ENCODE measurements at places on chromosomes 6 and 20.

DNA sequence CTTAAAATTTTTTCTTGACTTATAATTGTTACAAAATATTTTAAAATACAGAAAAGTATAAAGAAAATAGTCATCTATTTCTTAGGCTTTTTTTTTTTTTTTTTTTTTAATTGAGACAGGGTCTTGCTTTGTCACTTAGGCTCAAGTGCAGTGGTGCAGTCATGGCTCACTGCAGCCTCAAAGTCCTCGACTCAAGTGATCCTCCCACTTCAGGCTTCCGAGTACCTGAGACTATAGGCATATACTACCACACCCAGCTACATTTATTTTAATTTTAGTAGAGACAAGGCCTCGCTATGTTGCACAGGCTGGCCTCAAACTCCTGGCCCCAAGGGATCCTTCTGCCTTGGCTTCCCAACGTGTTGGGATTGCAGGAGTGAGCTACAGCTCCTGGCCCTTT, 5.3 kb upstream of the ACAT2 start:
- no peak for DNase-seq

- DNase-seq = no peak
These were observed 17.9 kb downstream of the SLC2A12 start for GRCh38 chr6:134034478-134034877.

GRCh38 chr6:83893024-83893423, 33.5 kb downstream of the CYB5R4 start:
- no peak for DNase-seq

DNA sequence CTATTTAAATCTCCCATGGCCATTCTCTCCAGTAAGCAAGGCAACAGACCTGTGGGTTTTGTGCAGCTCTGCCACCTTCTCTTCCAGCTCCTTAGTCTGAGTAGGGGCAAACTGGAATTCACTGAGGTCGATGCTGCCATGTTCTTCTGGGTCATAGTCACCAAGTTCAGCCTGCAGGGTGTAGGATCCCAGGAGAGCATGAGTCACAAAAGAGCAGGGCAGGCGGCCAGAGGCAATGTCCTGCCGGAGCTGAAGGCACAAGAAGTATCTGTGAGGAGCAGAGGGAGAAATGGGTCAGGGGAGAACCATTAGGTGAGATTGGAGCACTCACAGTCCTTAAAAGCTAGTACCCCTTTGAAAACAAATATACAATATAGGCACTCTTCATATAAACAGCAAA, 73.7 kb downstream of the SMLR1 start:
- DNase-seq = no peak

GRCh38 chr20:45918779-45919537, 7.0 kb upstream of the PLTP start:
- DNase-seq = no peak

- DNase-seq = no peak
These were observed 235.7 kb upstream of the ZNF217 start for GRCh38 chr20:53829255-53829723.

DNA sequence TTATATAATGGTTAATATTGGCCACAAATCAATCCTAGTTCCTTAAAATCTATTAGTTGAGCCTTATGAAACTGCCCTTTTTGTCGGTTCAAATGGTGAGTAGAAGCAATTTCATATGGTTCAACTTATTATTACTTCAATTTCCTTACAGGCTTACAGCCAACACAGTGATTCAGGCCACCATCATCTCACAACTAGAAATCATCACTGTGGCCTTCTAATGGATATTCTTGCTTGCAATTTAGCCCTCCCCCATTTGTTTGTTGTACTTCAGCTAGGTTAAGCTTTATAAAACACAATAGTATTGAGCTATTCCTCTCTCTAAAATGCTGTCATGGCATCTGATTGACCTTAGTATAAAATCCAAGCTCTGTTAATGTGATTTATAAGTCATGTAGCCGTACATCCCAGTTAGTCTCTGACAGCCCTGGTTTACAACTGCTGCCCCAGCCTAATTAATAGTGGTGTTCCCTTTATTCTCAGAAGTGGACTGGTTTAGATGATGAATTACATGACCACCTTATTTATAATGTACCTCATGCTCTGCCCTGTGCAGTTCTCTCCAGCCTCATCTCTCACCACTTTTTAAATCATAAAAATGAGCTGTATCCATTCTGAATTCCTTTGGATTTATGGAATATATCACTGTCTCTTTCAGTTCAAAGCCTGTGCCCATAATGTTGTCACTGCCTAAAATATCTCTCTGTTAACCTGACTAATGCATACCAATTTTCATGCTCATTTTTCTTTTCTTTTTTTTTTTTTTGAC, 36.7 kb downstream of the LAMA2 start:
- no peak for DNase-seq

- no peak for DNase-seq
These were observed 60.6 kb upstream of the MRPS10 start for GRCh38 chr6:42278131-42278853.

- DNase-seq = no peak
These were observed 201.7 kb upstream of the SASH1 start for GRCh38 chr6:148140772-148141557.

GRCh38 chr6:31945507-31946369, at the start of gene CFB:
Gene CFB, plus strand, starts transcription at chr6:31946095. Its CDS starts 127 bp downstream, at chr6:31946222.
- no peak for DNase-seq

DNA sequence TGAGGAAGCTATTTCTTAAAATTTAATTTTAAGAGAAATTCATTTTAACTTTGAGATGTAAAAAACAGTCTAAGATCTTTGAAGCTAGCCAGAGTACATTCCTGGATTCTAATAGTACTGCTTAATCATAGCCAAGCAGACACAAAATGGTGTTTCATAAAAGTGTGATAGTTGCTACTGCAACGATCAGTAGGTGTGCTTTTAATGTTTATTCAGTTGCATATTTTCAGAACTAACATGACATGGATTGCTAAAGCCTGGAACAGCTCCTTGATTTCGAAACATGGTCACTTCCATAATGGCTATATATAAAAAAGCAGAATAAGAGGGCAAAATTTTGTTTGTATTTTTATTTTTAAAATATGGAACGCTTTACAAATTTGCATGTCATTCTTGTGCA, 35.5 kb downstream of the SESN1 start:
- DNase-seq = no peak

DNA sequence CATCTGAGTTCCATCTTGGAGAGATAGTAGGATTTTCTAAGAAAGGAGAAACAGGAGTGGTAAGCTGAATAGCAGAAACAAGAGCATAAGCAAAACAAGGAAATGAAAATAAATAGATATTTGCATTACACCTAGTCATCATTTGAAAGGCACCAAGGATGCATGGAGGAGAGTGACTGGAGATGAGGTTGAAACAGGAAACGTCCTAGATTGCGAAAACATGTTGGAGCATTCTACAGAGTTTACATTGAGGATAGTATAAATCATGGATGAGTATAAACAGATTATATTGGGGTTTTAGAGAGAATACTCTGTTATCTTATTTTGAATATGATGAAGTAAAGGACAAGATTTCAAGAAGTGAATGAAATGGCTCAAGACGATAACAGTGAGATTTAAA, 507.3 kb downstream of the EYS start:
- no peak for DNase-seq

DNA sequence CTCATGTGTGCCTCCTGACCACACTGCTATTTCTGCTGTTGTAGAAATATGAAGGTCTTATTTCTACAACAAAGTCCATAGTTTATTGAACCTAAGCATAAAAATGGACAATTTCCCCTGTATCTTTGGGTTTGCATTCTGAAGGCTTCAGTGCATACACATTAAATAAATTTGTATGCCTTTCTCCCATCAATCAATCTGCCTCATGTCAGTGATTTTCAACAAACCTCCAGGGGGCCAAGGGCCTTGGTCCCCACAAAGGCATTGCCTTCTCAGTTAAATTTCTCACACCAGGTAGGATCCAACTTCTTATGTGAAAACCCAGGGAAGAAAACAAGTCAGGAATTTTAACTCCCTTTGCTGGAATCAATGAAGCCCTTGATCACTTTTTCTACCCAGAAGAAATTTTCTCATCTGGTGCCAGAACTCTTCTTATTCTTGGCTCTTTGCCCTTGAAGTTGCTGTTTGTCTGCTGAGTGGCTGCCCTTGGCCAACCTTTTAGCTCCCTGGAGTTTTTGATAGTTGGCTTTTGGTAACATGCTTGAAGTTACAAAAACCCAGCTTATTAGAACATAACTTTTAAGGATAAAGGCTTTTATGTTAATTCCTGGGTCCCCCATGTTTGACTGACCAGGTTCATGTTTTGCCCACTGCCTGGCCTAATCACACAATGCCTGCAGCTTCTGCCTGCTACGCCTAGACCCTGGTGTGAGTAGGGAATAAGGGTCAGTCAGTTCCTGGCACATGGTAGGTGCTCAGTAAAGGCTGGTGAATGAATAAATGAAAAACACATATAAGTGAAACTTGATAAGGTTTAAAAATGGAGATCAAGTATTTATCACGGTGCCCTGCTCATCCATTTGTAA, 37.0 kb downstream of the SHLD1 start:
- DNase-seq = no peak

GRCh38 chr6:140360651-140361050, 986.2 kb upstream of the CITED2 start:
- no peak for DNase-seq

- no peak for DNase-seq
These were observed 360.4 kb downstream of the HAO1 start for GRCh38 chr20:7579888-7580287.

DNA sequence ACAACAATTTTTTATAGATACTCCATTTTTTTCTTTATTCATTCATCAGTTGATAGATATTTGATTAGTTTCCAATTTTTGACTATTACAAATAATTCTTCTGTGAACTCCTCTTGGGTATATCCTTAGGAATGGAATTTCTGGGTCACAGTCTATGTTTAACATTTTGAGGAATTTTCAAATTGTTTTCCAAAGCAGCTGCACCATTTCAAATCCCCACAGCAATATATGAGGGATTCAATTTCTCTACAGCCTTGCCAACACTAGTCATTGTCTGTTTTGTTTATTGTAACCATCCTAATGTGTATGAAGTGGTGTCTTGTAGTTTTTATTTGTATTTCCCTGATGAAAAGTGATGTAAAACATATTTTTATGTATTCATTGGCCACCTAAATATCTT, 320.3 kb upstream of the DEFB112 start:
- no peak for DNase-seq

- DNase-seq = no peak
These were observed 21.9 kb upstream of the RREB1 start for GRCh38 chr6:7085911-7086310.

GRCh38 chr20:58905236-58905635, 52.7 kb downstream of the GNAS start:
- DNase-seq = no peak

DNA sequence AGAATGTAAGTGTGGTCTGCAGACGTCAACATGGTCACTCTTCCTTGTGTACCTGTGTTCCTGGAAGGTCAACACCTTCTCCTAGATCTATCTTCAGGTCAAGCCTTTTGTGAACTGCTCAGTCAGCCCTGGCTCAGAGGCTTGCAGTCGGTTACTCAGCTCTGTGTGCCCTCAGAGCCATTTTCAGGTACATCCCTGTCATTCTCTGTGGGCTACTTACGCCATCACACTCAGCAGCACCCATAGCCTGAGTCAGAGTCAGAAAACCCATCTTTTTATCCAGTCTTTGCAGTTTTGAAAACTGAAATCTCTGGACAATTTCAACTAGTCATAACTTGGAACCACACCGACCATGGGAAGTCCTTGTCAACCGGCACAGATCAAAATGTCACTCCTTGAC, 35.3 kb downstream of the TGM3 start:
- no peak for DNase-seq

GRCh38 chr6:136568129-136568528, 17.9 kb upstream of the MAP7 start:
- no peak for DNase-seq

- DNase-seq = peak; percentile 42
These were observed 719 bp upstream of the EDN1 start for GRCh38 chr6:12289365-12289919.

DNA sequence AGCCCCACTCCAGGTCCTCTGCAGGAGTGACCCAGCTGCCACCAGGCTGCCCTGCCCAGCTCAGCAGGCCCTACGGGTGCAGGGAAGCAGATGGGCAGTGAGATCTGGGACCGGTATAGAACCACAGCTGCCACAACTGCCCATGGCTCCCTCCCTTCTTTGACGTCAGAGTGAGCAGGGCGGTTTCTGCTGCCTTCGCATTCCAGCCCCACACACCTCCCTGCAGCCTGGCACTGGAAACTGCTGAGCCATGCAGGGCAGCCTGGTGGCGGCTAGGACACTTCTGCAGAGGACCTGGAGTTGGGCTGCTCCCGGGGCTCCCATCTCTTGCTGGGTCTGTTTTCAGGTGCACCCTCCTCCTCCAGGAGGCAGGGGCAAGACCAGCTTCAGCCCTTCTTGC, 101.6 kb upstream of the CD93 start:
- DNase-seq = no peak
